CD4-positive, alpha-beta T cell treated with Interleukin-1 beta for 1 hour (primary cell): ENCODE measurements at places on chromosomes 4 and X.

GRCh38 chrX:6666624-6667023 lies 131.7 kb upstream of the VCX3A start:
- DNase-seq = no peak

- DNase-seq = no peak
Measured at GRCh38 chrX:70183091-70183490, 5.8 kb downstream of the DGAT2L6 start.

- DNase-seq = no peak
Measured at GRCh38 chr4:24489870-24490269, 94.5 kb downstream of the DHX15 start.

DNA sequence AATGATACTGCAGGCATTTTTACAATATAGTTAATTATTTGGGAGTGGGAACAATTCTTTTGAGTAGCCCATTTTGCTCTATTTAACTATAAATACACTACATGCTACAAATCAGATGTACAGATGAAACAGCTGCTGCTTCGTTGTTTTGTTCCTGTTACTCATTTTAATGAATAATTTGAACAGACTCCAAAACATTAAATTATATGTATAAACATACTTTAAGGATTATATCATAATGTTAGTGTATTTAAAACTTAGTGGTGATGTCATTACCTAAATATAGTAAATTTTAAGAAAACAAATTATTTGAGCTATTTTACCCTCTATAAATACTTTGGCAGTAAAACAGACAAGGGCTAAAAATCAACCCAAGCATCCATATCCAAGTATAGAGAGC lies 60.7 kb downstream of the GAB1 start:
- DNase-seq = no peak

GRCh38 chrX:134537179-134537955 lies 77.4 kb downstream of the HPRT1 start:
- no peak for DNase-seq

DNA sequence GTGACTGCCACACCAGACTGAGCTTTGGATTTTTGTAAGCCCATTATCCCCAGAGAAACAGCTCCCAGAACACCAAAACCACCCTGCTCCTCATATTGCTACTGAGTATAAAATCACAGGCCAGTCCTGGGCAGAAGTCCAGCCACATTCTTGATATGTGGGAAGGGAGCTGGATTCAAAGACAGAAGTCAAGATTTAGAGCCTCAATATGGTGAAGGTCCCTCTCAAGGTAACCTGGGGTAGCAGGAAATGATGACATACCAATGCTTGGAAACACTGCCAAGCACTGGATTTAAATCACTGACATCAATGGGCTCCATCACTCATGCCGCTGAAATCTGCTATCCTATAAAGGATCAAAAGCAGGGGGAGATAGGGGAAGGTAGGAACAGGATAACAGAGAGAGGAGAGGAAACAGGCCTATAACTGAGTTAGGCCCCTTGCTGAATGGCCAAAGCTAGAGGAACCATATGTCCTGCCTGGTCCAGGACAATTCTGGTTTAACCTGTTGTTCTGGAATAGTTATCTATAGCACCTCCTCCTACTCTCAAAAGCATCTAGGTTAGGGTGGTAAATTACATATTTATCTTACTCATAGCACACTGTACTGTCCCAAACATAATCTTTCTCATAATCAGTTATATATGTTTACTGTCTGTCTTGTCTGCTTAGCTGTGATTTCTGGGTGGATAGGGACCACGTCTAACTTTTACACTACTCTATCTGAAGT lies 83.7 kb upstream of the NHS start:
- DNase-seq = no peak

DNA sequence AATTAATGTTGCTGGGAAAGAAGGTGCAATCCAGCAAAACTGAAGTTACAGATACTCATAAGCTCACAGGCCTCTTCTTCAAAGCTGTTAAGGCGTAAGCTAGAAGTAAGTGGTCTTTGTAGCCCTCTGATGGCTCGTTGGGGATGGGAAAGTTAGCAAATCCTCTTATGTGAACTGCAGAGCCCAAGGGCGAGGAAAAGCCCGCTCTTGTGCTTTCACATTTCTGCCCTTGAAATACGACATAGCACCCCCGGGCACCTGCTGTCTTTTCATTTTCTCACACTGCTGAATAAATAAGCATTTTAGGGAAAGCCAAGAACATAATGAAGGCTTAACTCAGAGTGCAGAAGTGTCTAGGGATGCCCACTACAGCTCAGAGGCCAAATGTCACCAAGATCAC lies 73.1 kb upstream of the SORBS2 start:
- DNase-seq = no peak

DNA sequence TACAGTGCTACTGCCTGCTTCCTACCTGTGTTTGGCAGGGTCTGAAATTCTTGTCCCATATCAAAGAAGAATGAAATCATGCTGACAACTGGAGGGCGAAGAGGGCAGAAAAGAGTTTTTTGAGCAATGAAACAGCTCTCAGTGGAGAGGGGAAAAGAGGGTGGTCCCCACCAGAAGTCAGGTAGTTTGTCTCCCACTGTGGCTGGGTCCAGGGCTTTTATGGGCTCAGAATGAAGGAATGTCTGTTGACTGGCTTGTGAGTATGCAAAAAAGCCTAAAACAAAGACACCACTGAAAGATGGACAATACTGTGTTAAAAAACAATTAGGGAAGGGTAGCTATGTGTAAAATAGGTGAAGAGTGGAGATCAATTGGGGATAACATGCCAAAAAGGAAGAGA lies 115.0 kb downstream of the ADAM29 start:
- no peak for DNase-seq

DNA sequence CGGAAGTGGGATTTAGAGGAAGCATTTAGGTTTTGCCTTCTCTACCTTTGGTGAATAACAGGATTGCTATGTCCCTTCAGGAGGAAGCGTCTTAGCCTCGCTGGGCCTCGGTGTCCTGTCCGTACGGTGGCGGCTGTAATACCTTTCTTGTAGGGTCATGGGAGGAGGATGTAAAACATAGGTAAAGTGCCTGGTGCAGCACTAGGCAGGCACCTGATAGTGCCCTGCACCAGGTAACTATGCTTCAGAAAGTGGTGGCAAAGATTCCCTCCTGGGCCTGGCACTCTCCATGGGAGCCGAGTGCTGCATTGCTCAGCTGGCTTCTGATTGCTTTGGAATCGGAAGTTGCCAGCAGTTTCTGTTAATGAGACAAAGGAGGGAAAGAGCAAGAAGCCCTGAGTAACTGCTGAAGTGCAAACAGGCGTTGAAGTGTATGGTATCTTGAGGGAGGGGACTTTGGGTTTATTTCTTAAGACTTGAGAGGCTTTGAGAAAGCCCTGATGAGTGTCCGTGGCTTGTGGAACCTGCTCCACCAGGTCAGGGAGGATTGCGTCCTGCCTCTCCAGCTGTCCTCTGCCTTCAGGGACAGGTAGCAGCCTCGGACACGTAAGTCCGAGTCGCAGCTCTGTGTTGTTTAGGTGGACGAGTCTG lies 45.8 kb downstream of the TBC1D14 start:
- no peak for DNase-seq

DNA sequence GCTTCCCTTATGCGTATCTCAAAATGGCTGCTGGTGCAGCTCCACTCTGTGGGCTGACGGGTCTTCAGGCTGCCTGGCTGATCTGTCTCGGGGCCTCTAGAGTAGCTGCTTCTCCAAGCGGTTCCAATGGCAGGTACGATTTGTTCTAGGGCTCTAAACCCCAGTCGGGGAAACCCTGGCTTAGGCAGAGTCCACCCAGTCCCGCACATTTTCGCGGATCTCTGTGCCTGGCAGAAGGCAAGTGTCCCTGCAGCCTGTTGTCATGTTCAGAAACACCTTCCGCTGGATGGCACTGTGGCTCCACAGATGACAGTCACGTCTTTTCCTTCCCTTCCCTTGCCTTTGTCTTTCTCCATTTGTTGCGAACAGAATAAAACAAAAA lies 54.4 kb downstream of the NBDY start:
- DNase-seq = no peak

DNA sequence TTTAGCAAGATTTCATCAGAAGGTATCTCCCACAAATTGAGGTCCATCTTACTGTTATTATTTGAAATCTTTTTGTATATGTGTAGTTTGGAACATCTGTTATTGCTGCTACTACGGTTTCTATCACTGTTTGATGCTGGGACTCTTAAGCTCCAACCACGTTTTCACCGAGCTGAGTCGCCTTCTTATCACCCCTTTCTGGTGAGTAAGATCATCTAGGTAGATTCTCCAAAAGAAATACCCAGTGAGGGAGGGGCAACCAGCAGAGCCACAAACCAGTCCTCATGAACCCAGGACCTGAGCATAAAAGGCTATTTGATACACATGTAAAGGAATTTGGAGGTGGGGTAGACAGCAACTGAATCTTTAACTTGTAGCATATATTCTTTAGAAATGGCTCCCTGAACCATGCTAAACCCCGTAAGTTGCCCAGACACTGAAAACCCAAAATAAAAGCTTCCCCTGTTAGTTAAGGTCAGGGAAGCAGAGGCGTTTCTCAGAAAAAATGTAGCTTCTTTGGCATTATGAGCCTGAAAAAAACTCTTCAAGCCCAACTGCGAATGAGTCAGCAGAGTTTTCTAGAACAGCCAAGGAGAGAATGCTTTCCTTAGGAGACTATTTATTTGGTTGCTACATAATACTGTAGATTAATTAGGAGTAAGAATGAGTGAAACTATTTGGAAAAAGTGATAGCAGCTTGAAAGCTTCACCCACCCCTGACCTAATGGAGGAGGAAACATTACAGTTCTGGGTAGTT lies 53.8 kb upstream of the ATXN3L start:
- no peak for DNase-seq

- no peak for DNase-seq
Measured at GRCh38 chrX:130393451-130394074, 8.1 kb upstream of the GPR119 start.

- no peak for DNase-seq
Measured at GRCh38 chrX:6568031-6568430, 33.1 kb upstream of the VCX3A start.

- no peak for DNase-seq
Measured at GRCh38 chrX:50407976-50408375, 62.6 kb downstream of the DGKK start.

DNA sequence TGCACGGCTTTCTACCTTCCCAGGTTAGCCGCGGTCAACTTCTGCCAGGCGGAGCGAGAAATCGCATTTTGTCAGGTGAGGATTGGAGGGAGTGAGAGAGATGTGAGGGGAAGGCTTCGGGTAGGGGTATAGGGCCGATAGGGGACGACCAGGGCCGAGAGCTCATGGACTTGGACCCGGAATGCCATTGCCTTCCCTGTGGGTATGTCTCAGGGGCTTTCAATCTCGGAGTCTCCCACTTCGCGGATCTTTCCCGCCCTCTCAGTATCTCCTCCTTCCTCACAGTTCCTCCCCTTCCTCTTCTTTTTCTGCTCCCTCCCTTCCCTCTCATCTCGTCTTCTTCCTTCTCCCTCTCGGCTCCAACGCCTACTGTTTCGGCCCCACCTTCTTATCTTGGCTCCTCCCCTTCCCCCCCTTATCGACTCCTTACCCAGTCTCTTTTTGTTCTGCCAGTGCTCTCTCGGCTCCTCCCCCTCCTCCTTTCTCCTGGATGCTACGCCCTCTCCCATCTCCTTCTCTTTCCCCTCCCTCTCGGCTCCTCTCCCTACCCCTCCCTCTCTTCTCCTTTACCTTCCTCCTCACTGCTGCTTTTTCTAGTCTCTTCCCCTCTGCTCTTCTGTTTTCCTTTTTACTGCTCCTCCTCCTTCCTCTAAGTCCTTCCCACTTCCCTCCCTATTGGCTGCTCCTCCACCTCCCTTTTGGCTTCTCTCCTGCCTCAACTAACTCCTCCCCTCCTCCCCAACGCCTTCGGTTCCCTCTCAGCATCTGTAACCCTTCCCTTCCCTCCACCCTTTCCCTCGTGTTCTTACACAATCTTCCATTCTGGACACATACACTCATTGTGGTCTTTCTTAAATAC lies 29.4 kb upstream of the RBMX start:
- DNase-seq = peak; percentile 54

DNA sequence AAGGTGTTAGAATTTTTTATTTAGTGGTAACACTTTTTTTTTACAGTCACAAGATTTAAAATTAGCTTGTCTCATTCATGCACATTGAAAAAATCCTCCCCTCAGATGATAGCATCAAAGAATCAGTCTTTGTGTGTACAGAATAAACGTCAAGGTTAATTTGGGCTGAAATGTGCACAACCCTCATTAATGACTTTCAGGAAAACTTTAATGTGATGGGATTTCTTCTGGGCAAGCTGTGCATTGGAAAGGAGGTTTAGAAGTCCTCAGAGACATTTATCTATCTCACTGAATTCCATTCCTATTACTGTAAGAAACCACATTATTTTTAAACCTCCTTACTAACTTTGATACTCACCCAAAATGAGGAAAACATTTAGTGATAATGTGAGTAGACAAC lies 88.2 kb upstream of the TECRL start:
- no peak for DNase-seq

DNA sequence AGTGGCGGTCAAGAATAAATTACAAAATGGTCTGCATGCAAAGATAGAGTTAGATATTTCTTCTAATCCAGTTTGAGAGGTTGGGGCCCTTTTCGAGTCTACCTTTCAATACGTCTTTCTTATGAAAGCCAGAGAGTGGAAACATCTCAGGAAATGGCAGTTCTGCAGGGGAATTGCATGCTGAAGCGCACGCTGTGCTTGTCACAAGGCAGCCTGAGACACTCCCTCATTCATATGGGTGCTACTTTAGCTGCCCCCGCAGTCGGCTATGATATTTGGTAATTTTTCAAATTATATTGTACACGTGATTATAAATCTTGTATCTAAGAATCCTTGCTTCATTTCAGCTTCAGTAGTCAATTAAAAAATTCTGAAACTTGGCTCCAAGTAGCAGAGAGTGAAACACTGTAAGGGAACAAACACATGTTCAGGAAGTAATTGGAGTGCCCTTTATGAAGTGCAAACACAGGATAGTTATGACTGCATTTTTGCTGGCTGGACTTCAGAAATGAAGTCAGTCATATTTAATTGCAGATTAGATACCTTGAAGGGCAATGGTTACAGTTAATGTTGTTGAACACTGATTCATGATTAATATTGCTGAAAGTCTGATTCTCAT lies 145.5 kb upstream of the NAP1L5 start:
- DNase-seq = no peak

- no peak for DNase-seq
Measured at GRCh38 chrX:109623997-109624396, 975 bp downstream of the KCNE5 start.

GRCh38 chrX:26254436-26254835 lies 38.5 kb downstream of the MAGEB5 start:
- DNase-seq = no peak

GRCh38 chr4:46581677-46582076 lies 191.7 kb upstream of the GABRA2 start:
- DNase-seq = no peak

DNA sequence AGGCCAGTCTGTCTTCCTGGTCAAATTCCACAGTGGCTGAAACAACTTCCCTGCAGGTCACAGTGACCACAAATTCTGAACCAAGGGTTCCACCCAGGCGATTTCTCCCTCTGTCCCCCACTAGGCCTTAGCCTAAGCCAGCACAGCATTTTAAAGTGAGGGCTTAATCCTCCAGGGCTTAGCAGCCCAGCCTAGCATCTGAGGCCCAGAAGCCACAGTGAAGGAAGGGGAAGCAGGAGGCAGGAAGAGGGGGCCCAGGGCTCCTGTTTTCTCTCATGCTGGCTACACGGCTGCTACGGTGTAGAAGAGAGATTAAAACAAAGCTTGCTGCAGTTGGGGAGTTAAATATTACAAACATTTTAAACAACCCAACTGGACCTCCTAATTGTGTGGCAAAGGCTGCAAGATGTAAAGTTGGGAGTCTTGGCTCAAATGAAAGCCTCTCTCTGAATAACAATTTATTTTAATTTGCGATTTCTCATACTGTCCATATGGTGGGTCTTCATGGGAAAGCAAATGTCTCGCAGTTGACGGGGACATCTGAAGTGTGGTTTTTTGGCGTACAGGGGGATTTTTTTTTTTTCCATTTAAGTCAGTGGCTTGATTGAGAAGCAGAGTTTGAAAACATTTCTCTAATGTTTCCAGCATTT lies 170.8 kb upstream of the RAI2 start:
- no peak for DNase-seq
